ENCODE measurements at places on chromosomes 12 and 14. TPM values are rescaled to one million over a fixed set of nuclear protein-coding genes. Genes with fewer than 3 reads are reported as not detected.

Gene DTX3
- total RNA-seq: 1.1 TPM

Gene RNASE3
- not detected for total RNA-seq

Gene KLRD1
- 5.0 TPM for total RNA-seq

Gene TDRD9
- total RNA-seq: 0.56 TPM

Gene CLEC4C
- total RNA-seq: not detected

Gene KCNA5
- total RNA-seq: 0.42 TPM

Gene PAH
- total RNA-seq: 696 TPM

DNA sequence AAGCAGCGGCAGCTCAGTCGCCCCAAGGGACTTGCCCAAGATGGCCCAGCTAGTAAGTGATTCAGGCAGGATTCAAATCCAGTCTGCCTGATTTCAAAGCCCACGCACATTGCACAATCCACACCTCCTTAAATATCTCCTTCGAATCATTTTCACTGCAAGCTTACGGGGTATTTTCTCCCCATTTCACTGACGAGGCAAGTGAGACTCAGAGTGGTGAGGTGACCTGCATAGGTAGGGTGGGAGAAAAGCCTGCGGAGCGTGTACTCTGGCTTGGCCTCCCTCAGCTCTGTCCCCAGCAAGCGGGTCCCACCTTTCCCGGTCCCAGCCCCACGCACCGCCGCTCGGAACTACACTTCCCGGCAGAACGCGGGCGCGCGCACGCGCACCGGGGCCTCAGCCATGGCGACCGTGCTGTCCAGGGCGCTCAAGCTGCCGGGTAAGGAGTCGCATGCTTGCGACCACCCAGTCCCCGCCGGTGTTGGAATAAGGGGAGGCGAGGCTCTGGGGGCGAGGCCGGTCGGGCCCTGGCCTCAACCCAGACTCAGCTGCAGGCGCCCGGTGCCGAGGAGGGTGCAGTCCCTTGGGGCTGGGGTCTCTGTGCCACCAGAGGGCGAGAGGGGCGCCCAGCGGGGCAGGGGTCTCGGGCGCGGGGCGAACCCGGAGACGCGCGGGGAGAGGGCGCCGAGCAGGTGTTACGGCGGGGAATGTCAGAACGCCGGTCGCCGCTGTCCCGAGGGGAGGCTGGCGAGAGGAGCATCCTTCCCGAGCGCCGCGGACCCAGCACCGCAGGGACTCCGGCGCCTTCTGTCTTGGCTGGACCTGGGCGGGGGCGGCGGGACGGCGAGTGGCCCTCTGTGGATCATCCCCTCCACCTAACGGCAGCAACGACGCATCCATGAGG, at the start of gene FAM234B:
FAM234B (plus strand) TSS at position 380 of the 904 bp plus-strand sequence; CDS start at position 403, 23 bp downstream.
- peak; percentile 84 for DNase-seq

- no peak for DNase-seq
These were observed 10.8 kb downstream of the PACS2 start for GRCh38 chr14:105325303-105325702.

DNA sequence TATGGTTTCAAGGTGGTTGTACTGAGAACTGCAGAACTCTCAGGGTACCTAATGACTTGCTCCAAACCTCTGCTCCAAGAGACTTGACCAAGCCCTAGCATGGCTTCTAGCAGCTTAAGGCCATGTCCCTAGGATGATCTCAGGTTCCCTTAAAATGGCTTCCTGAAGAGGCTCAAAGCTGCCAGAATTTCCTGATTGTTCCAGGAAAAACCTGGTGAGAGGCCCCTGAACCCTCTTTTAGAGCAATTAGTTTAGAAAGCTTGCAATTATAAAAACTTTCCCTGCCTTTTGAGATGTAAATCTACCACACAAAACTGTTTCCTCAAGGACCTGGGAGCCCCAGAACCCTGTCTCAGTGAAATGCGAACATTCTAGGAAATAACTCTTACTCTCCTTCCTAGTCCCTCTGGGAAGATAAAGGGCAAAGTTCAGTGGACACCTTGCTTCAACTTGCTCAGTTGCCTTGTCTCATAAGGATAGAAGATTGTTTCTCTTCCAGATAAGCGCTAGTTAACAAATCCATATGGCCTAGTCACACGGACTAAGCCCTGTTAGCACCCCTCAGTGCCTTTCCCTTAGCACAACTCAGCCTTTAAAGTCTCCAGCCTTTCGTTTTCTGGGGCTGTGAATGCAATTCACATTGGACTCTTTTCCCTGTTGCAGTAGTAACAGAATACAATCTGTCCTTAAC, 2.5 kb downstream of the CMAS start:
- DNase-seq: no peak

- peak; percentile 46 for DNase-seq
These were observed 50.9 kb upstream of the VASH1 start for GRCh38 chr14:76710056-76711010.

DNA sequence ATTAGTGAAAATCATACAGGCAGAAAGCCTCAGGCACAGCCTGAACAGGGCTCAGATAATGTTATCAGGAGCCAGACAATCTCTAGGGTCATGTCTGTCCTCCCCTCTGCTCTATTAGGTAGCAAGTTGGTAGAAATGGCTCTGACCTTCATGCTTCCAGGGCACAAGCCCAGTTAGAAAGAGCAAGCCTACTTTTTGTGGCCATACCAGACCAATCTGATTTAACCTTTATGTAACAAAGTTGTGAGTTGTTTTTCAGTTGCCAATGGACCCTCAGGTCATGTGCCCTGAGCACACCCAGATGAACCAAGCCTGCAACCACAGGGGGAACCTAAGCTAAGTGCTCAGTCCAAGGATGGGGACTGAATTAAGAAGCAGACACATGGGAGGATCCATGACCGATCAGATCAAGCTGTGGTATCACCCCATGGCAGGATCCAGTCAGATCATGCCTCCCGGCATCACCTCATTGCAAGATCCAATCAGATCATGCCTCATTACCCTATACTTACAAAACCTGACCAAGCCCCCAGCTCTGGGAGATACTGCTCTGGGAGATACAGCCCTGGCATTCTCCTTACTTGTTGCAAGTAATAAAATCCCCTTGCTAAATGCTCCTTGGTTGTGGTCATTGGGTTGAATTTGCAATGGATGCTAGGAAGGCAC, 18.8 kb upstream of the HIGD1C start:
- peak; percentile 44 for DNase-seq

DNA sequence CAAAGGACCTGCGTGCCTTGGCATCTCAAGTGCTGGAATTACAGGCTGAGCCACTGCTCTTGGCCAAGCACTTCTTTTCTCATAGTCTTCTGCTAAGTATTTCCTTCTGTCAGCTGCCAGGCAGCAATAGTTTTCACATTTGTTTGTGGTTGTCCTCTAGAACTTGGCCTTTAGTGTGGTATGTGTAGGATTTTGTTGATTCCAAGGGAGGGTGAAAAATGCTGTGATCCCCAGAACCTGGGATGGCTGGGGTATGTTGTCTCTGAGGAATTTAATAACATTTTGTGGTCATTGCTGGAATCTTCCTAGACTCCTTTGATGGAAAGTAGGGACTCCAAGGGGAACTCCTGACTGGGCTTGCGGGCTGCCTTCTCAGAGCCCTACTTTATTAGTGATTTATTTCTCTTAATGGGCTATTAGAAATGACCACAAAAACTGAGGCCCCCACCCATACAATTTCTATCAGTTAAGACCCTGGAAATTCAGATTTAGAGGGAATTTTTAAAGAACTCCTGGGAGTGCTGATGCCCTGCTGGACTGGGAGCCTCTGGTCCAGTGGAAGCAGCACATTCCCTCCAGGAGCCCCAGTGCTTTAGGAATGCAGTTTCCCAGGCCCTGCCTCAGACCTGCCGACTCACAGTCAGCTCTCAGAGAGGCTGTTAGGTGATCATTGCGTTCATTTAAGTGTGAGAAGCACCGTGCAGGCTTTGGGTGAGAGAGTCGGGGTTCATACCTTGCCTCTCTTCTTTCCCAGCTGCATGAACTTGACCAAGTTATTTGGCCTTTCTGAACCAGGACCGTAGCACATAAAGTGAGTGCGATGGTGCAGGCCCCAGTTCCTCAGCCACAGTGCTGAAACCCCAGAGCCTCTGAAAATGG, 22.7 kb downstream of the TRAF3 start:
- DNase-seq: no peak

GRCh38 chr12:4780641-4781611, 60.7 kb downstream of the GALNT8 start:
- DNase-seq: no peak

GRCh38 chr14:69769623-69770022, 2.7 kb downstream of the SRSF5 start:
- DNase-seq: no peak

- no peak for DNase-seq
These were observed 184.5 kb upstream of the DAAM1 start for GRCh38 chr14:59004012-59004411.

GRCh38 chr14:39592116-39592789, 160.0 kb upstream of the FBXO33 start:
- DNase-seq: no peak

- DNase-seq: no peak
These were observed 359.0 kb downstream of the NAV3 start for GRCh38 chr12:78189656-78190055.

DNA sequence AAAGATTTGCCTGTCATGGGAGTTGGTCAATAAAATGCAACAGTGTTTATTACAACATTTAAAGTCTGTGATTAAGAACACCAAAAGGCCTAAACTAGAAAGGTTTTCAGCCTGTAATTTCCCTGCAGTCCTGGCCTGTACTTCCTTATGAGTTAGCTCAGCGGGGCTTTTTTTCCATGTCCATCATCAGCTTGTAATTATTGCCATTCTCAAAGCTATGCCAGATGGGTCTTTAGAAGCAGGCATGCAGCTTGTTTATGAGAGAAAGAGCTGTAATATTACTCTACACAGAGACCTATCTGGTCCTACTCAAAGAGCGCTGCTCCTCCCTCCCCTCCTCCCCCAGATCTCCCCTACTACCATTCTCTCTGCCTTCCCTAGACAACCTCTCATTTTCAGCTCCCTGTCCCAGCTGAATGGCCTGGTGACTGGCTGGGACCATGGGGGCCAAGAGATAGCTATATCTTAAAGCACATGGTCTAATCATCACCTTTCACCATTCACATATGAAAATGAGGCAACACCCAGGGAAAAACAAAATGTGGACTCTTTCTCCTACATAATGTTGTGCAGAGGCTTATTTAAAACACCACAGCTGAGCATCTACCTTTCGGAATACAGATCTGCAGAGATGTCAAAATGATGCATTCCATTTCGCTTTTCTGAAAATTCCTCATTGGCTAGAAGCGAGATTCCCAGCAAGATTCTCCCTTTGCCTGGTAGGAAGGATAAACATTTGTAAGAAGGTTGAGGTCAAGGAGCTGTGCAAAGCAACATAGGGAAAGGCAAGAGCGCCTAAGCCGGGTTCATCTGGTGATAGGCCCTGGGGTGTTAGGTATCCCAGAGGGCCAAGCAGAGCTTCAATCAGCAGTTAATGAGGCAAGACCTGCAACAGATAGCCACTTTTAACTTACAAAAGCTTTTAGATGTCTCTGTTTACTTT, 209.7 kb upstream of the CDKN3 start:
- no peak for DNase-seq

DNA sequence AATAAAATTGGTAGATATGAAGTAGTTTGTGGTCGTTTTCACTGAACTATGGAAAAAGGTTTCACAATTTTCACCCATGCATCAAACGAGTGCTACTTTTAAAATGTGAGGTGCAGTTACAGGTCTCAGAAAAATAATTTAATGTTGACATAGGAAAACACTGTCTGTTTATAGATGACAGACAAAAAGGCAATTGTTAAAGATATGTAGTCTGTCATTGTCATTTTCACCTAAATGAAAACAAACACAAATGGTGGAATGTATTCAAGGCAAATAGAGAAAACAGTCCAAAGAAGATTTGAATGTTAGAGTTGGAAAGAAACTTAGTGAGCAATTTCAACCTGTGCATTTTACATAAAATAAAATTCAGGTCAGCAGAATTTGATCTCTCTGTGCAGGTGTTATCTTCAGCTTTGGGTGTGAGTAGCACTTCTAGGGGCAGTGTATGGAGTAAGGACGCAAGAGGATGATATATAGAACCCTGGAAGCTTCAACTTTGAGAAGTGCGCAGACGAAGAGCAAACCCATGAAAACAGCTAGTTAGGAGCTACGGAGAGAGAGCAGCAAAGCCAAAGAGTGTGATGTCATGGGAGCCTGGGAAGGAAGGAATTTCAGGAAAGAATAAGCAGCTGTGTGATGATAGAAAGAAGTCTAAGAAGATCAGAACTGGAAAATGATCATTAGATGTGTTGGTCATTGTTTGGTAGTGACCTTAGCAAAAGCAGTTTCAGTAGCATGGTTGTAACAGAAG, 6.2 kb downstream of the RERG start:
- no peak for DNase-seq

DNA sequence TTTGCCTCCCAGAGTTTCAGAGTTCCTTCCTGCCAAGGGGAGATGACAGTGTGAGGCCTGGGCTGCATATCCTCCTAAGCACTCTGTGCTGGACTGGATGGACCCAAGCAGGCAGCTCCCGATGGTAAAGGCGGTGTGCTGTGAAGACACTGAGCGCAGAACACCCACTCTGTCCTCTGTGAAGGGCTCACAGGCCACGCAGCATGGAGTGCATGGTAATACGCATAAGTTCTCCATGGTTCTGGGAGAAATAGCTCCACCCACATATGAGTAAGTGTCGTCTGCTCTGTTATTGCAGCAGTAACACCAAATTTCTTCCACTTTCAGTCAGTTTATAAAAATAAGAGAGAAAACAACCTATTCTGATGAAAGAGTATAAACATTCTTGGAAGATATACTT, 55.8 kb downstream of the TMEM30B start:
- no peak for DNase-seq

GRCh38 chr14:106530423-106531107, 1004.2 kb downstream of the TMEM121 start:
- DNase-seq: no peak

- no peak for DNase-seq
These were observed 24.7 kb upstream of the MAP1LC3B2 start for GRCh38 chr12:116534311-116535121.

DNA sequence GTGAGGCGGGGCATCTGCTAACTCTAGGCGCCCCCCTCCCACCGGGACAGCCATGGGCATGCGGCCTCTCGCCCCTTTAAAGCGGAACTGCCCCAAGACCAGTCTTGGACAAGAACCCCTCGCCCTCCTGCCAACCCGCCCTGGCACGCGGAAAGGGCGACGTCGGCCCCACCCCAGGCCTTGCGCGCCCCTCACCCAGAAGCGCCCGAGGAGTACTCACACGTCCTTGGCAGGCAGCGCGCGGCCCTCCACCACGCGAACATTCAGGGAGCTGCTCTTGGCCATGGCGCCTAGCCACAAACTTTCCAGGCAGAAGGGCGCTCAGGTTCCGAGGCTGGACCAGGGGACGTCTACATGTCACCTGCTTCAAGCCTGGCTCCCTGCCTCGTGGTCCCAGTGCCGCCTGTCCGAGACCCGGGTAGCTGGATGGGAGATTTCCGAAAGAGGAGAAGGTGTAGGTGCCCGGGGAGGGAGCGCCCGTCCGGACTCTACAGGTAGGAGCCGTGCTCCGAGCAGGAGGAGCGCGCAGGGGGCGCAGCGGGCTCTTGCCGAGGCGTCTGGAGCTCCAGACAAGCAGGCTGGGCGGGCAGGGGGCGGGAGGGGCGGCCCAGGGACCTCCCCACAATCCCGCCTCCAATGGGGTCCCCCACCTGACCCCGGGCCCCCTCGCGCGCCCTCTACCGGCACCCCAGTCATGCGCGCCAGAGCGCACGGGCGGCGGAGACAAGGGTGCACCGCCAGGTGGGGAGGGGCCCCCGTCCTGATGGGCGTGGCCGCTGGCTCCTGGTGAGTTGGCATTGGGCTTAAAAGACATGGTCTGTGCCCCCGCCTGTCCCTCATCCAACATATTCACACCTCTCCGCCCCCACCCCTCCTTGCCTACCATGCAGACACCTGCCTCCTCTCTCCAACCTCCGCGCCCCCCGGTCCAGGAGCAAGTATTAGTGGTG, at the start of gene RASAL1:
RASAL1 (minus strand) TSS at position 584 of the 950 bp plus-strand sequence; CDS start at position 285, 299 bp downstream.
- peak; percentile 50 for DNase-seq
